ENCODE measurements at places on chromosomes 6 and 20.

DNA sequence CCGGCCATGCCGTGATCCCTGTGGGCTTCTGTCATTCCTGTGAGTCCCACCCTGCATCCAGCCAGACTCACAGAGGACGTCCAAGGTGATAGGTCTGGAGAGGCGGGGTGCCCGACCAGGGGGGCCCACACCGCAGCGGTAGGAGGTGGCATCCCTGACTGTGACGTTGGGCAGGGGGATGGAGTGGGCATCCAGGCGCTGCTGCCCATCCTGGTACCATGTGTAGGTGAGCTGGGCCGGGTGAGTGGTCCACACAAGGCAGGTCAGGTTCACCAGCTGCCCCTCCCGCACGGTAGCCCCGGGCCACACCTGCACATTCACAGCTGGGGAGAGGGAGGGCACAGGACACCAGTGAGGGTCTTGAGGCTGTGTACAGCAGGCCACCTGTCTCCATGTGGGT, 11.6 kb upstream of the ADAM33 start:
- DNase-seq = no peak

DNA sequence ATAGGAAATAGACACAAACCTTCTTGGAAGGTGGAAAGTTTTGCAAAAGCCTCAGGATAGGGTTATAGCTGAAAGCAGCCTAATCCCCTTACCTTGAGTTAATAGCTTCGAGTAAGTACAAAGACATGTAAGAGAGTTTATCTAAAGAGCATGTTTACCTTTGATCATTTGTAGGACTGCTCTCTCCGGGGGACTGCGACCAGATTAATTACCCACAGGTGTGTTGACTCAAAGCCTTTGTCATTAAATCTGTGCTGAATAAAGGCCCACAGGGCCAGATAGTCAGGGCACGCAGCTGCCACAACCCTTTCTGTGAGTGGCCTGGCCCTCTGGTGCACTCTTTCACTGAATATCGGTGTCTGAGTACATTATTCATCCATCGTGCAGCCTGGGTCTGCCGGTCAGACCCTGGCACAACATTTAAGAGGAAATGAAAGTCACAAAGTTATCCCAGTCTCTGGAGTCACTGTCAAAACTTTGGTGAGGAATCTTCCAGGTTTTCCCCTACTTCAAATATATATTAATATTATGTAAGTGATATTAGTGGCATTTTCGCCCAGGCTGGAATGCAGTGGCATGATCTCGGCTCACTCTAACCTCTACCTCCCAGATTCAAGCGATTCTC, 5.4 kb upstream of the MICA start:
- peak; percentile 16 for DNase-seq

DNA sequence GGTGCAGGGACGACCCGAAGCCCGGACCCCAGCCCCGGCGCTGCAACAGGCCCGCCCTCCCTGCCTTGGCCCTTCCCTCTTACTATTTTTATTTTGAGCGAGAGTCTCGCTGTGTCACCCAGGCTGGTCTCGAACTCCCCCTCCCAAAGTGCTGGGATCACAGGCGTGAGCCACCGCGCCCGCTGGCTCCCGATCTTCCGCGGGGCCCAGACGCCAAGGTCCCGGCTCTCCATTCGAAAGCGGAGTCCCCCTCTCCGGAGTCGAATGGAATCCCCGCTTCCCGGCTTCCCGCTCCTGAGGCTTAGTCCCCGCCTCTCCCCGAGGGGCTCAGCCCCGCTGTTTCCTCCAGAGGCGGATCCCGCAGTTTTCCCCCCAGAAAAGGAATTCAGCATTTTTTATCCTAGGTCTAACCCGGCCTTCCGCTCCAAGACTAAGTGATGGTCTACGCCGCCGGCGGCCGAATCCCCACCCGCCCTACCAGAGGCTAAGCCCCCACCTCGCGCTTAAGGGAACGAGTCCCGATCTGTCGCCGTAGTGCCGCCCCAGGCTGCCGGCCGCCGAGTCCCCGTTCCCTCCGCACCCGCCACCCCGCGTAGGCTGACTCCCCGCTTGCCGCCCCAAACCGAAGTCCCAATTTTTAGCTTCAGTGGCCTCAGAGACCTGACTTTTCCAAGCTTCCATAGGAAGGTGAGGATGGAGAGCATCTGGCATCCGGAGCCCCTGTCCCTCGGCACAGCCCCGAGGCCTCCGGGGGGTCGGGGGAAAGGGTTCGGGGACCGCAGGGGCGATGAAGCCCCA, 11.5 kb upstream of the TMC2 start:
- DNase-seq = peak; percentile 71

DNA sequence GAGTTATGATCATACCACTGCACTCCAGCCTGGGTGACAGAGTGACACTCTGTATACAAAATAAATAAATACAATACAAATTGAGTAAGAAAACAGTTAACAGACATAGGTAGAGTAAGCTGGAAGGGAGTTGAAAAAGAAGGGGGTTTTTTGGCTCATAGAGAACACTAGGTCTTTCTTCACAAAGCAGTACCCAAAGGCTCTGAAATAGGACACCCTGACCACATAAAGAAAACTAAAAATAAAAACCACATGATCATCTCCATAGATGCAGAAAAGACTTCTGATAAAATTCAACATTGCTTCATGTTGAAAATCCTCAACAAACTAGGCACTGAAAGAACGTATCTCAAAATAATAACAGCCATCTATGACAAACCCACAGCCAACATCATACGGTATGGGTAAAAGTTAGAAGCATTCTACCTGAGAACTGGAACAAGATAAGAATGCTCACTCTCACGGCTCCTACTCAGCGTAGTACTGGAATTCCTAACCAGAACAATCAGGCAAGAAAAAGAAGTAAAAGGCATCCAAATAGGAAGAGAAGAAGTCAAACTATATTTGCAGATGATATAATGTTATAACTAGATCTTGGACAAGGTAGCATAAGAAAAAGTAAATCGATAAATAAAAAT, 48.6 kb downstream of the TOMM6 start:
- no peak for DNase-seq

- DNase-seq = no peak
These were observed 17.7 kb downstream of the GTF2H5 start for GRCh38 chr6:158185729-158186456.
